Stimulated activated CD4-positive, alpha-beta T cell treated with anti-CD3 and anti-CD28 coated beads, Interleukin-1b, Interleukin-23, amount 100 ng/mL, for 24 hours (primary cell): ENCODE measurements at places on chromosomes 13 and 19.

GRCh38 chr13:22883262-22883840, 297.4 kb upstream of the SGCG start:
- DNase-seq: no peak

DNA sequence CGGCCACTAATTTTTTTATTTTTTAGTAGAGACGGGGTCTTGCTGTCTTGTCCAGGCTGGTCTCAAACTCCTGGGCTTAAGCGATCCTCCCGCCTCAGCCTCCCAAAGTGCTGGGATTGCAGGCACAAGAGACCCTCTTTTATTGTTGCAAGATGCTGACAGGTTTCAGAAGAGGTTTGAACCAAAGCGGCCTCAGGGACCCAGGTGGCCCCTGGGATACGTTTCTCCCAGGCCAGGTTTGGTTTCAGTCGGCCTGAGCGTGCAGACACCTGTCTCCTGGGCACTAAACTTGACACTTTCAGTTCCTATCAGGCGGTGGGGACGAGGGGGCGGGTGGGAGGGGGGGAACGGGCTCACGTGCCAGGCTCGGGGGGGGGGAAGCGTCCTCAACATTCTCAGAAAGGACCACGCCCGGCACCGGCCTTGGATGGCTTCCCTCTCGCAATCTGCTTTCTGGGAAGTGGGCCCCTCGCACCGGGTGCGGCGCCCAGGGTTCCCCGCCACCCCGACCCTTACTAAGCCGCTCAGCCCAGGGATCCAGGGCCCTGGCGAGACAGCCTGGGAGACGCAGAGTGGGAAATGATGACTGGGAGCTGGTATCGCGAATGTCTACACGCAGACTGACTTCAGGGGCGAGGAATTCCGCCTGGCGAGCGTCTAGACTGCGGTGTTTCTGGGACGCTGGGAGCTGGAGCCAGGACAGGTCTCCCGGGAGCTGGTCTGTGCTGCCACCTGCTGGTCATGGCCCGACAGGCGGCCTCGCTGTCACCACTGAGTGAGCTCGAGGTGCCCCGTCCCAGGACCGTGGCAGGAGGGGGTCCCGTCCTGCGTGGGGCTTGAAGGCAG, 91.6 kb downstream of the GNG7 start:
- DNase-seq: peak; percentile 92

- no peak for DNase-seq
These were observed 259.0 kb downstream of the LMO7 start for GRCh38 chr13:75895168-75895567.

DNA sequence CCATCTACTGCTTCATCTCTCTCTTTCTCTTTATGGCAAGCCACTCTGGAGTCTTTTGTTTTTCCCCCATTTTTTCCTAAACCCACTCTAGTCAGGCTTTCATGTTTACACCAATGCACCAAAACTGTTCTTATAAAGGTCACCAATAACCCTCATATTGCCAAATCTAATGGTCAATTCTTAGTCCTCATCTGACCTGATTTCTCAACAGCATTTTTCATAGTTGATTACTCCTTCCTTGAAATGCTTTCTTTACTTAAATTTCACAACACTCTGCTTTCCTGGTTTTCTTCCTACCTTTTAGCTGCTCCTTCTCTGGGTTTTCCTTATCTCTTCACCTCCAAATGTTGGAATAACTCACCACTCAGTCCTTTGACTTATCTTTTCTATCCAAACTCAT, 47.9 kb downstream of the MICU2 start:
- no peak for DNase-seq

- DNase-seq: no peak
These were observed 670 bp upstream of the CHAF1A start for GRCh38 chr19:4401769-4402170.

DNA sequence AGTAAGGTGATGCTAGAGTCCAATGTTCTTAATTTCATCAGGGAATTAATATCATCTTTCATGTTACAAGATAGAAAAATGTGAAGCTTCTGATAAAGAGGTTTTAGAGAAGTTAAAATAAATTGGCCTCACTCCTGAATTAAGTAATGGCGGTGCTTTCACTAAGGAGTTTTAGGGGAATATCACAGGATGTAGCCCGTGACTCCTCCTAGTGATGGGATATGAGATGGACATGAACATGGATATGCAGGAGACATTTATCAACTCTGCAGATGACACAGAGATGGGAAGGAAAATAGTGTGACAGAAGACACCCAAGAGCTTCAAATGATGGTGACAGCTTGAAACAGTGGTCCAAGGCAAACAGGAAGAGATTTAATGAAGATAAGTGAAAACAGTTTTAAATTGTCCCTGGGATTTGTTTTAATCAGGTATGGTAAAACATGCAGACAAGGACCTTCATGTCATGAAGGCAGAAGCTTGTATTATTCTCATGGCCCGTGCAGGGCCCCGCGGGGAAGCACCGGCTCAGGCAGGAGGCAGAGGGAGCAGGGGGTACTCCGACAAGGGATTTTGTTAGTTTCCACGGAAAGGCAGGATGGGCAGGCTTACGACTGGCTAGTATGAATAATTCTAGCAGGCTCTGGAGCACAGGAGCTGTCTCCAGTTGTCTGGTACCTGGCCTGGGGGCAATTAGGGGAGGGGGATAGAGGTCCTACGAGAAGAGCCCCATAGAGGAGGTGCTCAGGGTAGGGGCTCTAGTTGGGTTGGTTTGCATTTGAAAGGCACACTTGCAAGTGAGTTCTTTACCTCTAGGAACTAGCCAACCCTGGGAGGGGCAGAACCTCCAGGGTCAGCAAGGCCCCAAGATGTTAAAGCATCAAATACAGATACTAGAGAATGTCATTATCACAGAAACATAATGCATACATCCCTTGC, 38.7 kb upstream of the FARP1 start:
- no peak for DNase-seq

GRCh38 chr13:46721054-46721453, 75.9 kb downstream of the ESD start:
- DNase-seq: peak; percentile 18

DNA sequence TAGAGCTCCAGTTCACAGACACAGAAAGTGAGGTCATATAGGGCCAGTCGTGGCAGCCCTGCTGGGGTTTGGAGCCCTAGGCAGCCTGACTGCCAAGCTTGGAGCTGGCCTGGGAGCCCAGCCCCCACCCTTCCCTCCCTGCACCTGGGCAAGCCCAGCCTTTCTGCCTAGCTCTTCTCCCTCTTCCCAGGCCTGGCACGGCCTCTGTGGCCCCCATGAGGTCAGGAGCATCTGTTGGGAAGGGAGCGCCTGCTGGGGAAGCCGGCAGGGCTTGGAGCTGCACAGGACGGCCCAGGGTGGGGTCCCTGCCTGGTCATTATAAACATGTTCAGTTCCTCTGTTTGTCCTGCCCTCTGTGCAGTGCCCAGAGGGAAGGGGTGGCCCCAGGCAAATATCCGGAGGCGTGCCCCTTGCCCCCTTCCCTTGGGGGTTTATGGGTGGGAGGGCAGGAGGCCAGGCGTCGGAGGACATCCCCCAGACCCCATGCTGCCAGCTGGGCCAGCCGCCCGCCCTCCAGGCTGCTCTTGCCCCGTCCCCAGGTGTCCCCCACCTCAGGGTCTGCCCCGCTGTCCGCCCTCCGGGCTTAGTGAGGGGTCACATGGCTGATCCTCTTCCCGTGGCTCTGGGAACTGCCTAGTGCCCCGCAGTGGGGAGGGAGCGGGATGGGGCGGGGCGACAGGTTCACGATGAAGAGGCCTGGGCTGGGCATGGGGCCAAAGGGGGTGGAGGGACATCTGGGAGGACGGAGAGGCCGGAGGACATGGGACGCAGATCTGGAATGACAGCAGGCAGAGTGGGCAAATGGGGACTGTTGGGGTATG, 30.0 kb upstream of the NCCRP1 start:
- DNase-seq: no peak

DNA sequence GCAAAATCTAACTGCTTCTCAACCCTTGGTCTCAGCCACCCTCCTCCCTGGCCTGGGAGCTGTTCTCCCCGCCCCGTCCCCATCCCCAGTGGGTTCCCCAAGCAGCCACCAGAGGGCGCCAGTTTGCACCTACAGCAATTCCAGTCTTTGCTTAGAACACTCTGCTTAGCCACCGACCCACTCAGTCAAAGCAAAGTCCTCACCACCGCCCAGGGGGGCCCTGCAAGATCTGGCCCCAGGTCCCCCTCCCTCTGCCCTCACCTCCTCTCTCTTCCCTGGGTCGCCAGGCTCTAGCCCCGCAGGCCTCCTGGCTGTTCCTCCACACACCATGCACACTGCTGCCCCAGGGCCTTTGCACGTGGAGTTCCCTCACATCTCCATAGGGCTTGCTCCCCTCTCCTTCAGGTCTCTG, 12.4 kb downstream of the TMEM143 start:
- peak; percentile 74 for DNase-seq

- peak; percentile 39 for DNase-seq
These were observed 8.1 kb upstream of the SEMA6B start for GRCh38 chr19:4567584-4568071.

DNA sequence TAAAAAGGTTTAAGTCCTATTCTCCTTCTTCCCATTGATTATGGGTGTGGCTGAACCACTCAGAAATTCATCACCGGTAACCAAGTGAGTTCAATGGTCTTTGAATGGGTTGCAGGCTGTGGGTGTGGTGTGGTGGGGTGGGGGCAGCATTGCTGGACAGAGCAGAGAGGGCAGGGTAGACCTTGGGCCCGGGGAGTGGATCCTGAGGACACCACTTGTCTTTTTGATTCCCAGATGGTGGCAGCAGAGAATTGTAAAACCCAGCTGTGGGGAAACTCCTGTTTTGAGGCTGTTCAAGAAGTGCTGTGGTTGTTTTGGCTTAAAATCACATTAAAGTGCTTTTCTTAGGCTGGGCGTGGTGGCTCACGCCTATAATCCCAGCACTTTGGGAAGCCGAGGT, 45.8 kb upstream of the RGCC start:
- no peak for DNase-seq

- no peak for DNase-seq
These were observed 12.3 kb downstream of the HRC start for GRCh38 chr19:49142866-49143335.

- DNase-seq: no peak
These were observed 61.7 kb downstream of the ARHGAP35 start for GRCh38 chr19:46922465-46922864.

- DNase-seq: no peak
These were observed 1.7 kb downstream of the AP1M1 start for GRCh38 chr19:16199275-16199932.

GRCh38 chr19:6038634-6039405, 60.9 kb upstream of the RANBP3 start:
- DNase-seq: no peak

GRCh38 chr13:100339411-100339940, 249.1 kb downstream of the GGACT start:
- no peak for DNase-seq

- no peak for DNase-seq
These were observed 64.8 kb downstream of the DHRS12 start for GRCh38 chr13:51739027-51739764.

DNA sequence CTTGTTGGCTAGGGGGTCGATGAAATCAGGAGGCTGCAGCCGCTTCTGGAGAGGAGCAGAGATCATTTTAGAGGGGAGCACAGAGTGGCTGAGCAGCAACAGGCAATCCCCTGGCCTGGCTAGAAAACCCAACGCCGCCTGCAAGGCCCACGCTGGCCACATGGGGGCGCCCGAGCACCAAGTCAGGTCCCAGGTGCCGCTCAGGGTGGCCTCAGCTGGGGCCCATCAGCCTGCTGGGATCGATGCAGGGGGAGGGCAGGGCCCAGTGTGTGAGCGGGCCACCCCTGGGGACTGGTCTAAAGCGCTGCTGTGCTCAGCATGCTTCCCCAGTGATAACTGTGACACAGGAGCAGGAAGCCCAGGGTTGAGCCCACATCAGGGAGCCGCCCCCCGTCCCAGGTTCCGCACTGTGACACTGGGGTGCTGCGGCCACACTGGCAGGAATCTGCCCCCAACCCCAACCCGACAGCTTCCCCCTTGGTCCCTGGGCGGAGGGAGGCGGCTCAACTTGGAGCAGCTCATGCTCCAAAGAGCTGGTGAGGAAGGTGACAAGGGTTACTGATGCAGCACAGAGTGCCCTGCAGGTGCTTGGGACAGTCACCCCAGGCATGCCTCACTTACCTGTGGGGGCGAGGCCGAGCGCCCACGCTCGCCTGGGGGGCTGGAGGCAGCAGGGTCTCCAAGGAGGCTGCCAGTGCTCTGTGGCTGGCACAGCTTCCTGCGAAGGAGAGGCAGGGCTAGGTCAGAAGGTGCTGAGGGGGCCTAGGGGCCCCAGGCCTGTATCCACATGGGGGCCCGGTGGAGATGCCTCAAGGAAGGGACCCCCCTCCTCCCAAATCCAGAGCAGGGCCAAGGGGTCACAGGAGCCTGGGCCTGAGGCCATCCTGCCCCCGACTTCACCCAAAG, 13.3 kb upstream of the ISYNA1 start:
- peak; percentile 78 for DNase-seq

DNA sequence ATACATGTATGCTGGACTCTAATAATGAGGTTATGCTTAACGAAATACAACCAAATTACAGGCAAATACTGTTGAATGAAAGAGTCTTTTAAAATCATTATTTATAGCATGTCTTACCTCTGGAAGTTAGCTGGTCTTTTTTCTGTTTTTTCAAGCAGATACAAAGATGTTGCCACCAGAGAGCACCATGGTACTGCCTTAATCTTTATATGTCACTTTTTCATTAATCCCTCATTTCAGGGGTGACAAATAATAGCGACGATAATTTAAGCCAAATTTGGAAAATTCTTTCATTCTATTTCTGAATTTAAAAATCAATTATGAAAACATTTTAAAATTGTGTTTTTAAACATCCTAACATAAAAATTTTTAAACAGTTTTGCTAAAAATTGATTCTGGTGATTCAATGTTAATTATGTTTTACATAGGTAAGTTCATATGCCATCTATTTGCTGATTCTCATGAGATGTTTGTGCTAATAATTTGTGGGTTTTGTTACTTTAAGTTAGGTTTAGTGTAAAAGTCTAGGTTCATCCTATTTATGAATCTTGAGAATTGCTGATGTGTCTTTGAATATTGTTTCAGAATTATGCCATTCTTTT, 379.3 kb upstream of the SGCG start:
- no peak for DNase-seq

DNA sequence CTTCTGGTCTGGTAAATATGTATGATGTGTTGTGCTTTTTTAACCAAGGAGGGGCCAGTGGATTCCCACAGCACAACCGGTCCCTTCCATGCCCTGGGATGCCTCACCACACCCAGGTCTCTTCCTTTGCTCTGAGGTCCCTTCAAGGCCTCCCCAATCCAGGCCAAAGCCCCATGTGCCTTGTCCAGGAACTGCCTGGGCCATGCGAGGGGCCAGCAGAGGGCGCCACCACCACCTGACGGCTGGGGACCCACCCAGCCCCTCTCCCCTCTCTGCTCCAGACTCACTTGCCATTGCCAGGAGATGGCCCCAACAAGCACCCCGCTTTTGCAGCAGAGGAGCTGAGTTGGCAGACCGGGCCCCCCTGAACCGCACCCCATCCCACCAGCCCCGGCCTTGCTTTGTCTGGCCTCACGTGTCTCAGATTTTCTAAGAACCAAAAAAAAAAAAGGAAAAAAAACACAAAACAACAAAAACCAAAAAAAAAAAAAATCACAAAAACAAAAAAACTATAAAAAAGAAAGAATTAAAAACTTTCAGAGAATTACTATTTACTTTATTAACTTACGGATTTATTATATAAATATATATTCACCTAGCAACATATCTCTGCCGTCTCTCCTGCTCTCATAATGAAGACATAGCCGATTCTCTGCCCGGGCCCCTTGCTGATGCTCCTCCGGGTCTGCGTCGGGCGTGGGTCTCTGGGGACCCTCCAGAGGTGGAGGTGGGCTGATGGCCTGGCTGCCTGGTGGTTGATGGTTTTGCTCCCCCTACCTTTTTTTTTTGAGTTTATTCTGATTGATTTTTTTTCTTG, 14.4 kb downstream of the CAPN12 start:
- DNase-seq: peak; percentile 66

GRCh38 chr19:42375415-42376176, 14.5 kb downstream of the CNFN start:
- DNase-seq: no peak
